ENCODE measurements at places on chromosomes 5 and 9.

GRCh38 chr5:69517763-69518212, 25.2 kb downstream of the OCLN start:
- no peak for DNase-seq

DNA sequence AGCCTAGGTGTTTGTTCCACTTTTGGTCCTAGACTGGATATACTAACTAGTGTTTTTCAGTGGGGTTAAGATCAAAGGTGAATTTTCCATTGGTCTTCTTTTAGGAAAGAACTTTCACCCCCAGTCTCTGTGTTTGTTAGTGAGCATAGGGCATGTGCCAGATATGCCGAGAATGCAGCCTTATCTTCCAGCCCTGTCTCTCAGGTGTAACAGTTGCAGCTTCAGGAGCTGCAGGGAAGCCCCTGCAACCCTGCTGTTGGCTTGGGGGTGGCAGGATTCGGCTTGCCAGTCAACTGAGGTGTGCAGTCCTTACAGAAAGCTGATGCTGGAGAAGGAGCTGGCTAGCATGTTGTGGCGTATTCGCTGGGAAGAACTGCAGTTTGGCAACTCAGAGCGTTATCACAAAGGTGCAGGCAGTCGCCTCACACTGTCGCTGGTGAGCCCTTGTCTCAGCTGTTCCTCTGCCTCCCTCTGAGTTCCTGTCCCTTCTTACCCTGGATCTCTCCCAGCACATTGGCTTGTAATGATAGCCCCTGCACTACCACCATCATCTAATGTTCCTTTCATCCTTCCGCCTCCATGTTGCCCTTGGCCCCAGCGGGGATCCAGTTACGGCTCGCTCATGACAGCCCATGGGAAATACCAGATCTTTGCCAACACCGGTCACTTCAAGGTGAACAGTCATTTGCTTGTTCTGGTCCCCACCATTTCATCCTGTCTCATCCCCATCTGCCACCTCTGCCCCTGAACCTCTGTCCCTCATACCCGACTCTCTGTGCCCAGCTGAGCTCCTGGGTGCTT, 10.1 kb downstream of the NPR2 start:
- DNase-seq, result no peak

- no peak for DNase-seq
These were observed 52.3 kb upstream of the APC start for GRCh38 chr5:112685386-112685785.

DNA sequence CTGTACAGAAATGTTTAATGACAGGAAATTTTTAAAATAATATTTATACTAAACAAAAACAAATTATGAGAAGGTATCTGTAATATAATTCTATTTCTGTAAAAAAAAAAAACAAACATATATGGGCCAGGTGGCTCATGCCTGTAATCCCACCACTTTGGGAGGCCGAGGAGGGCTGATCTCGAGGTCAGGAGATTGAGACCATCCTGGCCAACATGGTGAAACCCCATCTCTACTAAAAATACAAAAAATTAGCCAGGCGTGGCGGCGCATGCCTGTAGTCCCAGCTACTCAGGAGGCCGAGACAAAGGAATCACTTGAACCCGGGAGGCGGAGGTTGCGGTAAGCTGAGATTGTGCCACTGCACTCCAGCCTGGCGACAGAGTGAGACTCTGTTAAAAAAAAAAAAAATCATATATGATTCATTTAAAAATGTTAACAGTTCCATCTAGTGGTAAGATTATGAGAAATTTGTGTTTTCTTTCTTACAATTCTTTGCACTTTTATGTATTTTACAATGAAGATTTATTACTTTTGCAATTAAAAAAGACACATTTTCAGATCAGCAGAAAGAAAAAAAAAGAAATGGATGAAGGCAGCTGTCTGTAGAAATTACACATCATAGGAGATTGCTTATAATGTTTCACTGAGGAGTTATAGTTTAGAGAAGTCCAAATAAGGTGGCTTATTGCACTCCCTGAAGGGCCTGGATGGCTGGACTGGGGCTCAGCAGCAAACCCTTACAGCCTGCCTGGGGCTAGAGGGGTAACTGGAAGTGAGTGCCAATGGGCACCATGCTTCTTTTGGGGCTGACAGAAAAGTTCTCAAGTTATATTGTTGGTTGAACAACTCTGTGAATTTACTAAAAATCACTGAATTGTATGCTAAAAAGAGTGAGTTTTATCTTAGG, 20.3 kb downstream of the C9orf153 start:
- DNase-seq, result no peak

GRCh38 chr5:1670351-1670750, 129.3 kb downstream of the MRPL36 start:
- no peak for DNase-seq

- no peak for DNase-seq
These were observed 10.7 kb upstream of the IRX1 start for GRCh38 chr5:3584724-3585531.

GRCh38 chr5:95262933-95263660, 21.8 kb downstream of the MCTP1 start:
- no peak for DNase-seq

DNA sequence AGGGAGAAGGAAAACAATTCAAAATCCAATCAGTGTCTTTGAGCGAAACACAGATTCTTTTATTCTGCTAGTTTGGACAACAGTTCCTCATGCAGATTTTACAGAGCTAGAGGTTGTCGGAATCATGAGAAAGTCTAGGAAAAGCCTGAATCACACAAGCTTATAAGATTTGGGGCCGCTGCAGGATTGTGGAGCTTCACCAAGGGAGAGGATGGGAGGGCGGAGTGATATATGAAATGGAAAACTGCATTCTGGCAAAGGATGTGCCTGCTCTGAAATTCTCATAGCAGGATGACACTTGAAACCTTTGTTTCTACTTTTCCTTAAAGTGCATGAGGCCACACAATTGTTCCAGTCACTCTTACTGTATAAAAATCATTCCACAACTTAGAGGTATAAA, 134.3 kb downstream of the OR2K2 start:
- DNase-seq, result no peak

DNA sequence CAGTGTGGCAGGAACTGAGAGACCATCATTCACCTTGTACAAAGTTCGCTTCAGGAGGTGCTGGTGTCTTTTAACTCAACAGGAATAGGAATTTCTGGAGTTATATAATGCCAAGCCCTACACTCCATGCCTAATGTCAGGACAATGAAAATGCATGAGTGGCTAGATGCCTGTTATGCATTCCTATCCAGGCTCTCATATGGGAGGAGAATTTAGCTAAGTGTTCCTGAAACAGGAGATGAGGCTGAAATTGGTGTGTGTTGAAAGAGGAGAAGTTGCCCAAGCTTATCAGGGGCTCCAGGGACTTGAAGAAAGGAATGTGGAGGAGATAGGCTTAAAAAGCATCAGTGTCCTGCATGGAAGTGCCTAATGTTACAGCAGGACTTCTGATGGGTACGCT, 26.8 kb upstream of the PRUNE2 start:
- no peak for DNase-seq

GRCh38 chr5:105947461-105947860, 1723.3 kb downstream of the EFNA5 start:
- DNase-seq, result no peak

- DNase-seq, result no peak
These were observed 4.0 kb upstream of the CLIC3 start for GRCh38 chr9:137000177-137000930.

- no peak for DNase-seq
These were observed 6.4 kb upstream of the CHD1 start for GRCh38 chr5:98935206-98935605.

DNA sequence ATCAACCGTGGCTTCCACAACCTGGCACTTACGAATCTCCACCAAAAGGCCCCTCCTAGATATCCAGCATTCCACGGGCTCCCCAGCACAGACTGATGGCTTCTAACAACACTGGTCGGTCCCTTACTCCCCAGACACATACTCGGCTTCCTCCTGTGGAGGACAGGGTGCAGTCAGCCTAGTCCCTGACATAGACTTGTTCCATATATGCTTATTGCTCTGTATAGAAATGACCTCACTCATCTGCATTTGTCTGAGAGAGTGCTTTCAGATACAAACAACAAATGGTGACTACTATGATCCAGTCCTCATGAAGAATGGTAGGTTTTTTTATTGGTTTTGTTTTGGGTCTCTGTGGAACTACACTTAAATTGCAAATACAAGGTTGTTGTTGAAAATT, 72.4 kb downstream of the TMEM215 start:
- no peak for DNase-seq

- DNase-seq, result no peak
These were observed 39.7 kb downstream of the FABP6 start for GRCh38 chr5:160269017-160269416.

- DNase-seq, result no peak
These were observed 4.0 kb upstream of the CDK5RAP2 start for GRCh38 chr9:120583958-120584369.

DNA sequence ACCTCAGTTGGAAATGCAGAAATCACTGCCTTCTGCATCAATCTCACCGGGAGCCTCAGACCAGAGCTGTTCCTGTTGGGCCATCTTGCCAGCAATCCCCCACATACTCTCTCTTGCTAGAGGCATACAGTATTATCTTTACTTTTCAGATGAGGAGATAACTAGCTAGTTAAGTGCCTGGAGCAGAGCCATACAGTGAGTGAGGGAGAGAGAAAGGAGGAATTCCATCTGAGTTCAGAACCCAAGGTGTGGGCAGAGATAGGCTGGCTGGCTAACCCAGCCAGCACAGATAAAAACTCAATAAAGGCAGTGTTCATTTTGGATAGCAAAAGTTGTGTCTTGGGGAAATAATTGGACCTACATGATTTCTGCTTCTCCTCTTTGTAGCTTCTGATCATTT, 268.0 kb upstream of the KIF2A start:
- DNase-seq, result no peak

- DNase-seq, result no peak
These were observed 319.5 kb downstream of the PIK3R1 start for GRCh38 chr5:68534956-68535520.

DNA sequence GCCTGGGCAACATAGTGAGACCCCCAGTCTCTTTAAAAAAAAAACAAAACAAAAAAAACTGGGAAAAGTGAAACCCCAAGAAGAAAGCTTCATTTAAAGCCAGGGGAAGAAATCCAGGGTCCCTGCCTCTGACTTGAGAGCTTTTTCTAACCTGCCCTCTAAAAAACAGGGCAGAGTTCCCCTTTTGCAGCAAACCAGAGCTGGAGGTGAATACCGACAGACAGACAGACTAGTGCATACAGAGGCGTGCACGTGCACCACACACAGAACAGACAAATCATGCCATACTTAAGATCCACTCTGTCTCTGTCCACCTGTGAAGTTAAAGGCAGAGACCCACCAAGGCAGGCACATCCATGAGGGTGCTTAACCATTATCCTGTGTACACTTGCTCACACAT, 11.7 kb upstream of the AQP3 start:
- DNase-seq, result no peak

DNA sequence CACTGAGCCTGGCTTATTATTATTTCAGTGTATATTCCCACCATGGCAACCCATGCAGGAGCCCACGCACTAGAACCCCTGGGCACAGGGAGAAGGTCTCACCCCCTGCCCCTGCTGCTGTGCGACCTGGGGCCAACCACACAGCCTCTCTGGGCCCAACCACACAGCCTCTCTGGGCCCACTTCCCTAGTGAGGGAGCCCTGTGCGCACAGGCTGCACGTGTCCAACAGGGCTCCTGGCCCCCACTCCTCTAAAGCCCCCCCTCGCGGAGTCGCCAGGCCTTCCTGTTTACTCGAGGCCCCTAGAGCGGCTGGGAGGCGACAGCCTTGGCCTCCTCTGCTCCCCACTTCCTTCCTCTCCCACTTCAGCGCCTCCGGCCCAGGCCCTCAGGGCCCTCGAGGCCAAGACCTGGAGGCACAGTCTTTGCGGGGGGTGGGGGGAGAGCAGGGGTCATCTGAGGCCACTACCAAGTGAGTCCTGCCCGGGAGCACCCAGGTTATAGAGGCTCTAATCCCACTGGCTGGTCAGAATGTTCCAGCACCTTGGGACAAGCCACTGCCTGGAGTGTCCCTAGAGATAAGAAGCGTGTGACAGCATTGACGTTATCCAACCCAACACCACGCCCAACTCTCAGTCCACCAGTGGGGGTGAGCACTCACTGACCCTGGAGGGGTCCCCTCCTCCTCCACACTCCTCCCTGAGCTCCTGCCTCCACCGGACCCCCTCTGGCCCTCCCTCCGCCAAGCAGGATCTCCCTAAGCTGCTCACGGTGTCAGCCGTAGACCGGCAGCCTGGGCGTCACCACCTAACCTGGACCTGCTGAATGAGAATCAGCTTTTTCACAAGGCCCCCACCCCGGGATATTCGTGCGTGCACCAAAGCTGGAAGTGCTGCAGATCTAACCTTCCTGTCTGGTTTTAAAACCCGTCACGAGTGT, 7.9 kb upstream of the ENG start:
- peak; percentile 41 for DNase-seq

DNA sequence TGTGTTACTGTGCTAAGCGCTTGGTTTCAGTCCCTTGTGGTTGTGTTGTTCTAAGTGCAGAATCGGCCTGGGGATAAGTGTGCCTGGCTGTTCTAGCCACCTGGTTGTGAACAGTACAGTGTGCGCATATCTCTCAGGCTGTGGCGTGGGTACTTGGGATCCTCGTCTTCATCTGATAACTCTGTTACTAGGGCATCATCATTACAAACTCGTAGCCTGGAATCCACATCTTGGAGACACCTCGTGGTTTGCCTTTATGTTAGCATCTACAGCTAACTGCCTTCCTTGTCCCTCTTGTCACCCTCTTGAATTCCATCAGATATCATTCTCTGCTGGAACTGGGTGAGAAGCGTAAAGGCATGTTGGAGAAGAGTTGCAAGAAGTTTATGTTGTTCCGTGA, 41.5 kb downstream of the SPTAN1 start:
- no peak for DNase-seq

GRCh38 chr9:6695121-6695814, 49.7 kb upstream of the GLDC start:
- no peak for DNase-seq

GRCh38 chr5:168893283-168893682, 314.1 kb upstream of the PANK3 start:
- DNase-seq, result no peak

GRCh38 chr9:20658677-20659473, 25.2 kb upstream of the FOCAD start:
- DNase-seq, result no peak

DNA sequence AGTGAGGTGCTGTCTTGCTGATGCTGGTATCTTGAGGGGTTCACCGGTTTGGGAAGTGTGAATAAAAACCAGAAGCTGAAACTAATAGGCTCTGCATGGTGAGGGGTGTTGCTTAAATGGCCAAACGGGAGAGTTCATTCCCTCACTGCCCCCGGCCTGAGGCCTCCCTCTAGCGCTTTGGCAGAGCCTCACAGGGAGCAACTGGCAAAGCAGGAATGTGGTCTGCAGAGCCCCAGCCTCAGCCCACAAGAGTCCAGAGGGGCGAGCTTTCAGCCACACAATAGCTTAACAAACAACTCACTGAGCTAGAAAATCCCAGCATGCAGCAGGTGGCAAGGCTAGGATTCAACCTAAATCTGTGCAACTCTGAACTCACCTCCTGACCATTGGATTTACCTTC, 234.8 kb downstream of the MED10 start:
- DNase-seq, result no peak

Data from activated CD8-positive, alpha-beta memory T cell treated with anti-CD3 and anti-CD28 coated beads, Interleukin-2, amount 50 U/mL, for 4 hours (primary cell).